Fibroblast of skin of left biceps (primary cell): ENCODE measurements at places on chromosomes 5 and 9.

DNA sequence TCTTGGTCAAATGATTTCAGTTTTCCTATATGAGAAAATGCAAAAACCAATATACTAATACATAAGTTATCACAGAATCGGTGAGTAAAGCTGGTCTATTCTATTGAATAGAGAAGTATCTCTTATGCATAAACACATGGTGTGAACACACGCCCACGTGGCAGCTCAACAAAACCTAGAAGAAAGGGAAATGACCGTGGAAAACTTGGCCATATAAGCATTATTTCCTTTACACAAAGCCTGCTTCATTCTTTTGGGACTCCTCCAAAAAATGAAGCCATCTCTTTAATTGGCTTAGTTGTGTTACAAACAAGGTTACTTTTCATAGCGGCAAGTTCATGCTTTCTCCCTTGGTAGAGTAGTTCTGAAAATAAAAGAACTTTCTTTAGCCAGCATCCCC, 183.2 kb downstream of the TMEM161B start:
- no peak for DNase-seq

- no peak for DNase-seq
These were observed 129.8 kb downstream of the TMEM174 start for GRCh38 chr5:73302797-73303147.

DNA sequence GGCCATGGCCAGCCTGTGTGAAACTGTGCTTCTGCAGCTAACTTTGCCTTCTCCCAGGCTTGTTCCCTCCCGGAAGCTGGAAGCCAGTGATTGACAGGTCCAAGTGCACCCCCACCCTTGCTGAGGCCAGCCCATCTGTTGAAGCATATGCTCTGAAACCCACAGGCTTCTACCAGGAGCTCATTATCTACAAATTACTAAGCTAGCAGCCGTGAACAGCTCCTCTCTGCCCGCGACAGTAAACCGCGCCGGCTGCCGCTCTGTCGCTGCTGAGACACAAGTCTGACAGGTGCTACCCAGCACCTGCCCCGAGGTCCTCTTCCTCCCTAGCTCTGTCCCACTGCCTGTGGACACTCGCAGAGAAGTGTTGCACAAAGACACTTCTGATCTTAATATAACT, 490.9 kb downstream of the GADD45G start:
- DNase-seq, result no peak

DNA sequence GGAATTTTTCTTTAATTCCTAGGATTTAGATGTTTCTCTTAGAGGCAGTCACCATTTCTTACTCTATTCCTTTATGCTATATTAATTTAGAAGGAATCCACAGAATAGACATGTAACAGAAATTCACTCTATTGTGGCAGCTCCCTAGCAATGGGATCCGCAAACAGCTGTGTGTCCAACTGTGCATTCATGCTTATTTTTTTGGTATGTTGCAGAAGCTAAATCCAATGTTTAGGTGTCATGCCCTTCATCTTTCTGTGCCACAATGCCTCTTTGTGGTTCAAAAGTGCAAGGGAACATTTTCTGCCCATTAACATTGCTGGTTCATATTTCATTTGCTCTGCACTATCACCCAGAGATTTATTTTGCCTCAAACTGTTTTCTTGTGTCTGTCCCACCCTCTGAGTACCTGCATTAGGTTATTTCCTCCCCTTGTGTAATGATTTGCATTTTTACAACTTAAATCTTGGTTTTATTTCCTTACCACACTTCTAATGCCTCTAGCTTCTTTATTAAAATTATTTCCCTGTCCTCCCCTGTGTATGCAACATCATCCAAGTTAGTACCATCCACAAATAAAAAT, 816.5 kb downstream of the EFNA5 start:
- no peak for DNase-seq

DNA sequence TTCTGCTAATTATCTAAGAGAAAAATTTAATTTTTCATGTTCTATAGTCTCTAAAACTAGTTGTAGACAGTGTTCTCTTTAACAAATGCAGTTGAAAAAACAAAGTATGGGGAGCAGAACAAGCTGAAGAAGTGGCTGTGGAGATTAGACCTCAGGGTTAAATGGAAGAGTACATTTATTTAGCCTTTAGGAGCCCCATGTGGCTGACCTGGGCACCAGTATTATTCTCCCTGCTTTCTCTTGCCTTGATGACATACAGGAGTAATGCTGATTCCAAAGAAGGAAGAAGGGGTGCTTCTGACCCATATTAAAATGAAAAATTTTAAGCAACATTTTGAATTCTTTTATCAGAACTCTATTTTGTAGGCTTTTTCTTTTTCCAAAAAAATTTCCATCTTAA, 312.3 kb upstream of the RIOK2 start:
- no peak for DNase-seq

- no peak for DNase-seq
These were observed 130.3 kb downstream of the ENTREP1 start for GRCh38 chr9:69455311-69455710.

DNA sequence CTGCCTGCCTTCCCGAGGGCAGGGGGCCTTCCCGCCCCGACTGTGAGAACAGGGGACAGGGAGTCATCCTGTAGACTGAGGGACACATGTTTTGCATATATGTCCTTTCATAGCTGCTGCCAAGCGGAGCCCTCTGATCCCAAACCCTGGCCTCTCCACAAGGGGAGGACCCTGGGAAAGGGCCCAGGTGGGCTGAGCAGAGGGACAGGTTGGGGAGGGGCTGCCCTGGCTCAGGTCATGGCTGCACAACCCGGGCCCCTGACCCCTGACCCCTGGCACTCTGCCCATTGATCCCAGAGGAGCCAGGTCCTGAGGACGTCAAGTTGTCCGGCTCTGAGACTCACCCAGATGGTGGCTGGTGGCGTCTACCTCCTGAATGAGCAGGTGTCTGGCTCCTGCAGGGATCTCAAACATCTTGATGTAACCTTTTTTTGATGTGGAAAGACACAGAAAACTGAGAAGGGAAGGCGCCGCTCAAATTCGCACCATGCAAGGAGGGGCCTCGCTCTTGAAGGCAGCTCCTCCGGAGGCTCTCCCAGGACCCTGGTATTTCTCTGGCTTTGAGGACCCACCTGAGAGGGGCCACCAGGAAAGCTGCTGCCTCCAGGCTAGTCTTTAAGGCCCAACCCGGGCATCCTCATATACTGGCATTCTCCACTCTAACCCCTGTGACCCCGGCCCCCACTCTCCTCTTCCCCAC, 71.9 kb downstream of the ZNF354C start:
- DNase-seq, result no peak

DNA sequence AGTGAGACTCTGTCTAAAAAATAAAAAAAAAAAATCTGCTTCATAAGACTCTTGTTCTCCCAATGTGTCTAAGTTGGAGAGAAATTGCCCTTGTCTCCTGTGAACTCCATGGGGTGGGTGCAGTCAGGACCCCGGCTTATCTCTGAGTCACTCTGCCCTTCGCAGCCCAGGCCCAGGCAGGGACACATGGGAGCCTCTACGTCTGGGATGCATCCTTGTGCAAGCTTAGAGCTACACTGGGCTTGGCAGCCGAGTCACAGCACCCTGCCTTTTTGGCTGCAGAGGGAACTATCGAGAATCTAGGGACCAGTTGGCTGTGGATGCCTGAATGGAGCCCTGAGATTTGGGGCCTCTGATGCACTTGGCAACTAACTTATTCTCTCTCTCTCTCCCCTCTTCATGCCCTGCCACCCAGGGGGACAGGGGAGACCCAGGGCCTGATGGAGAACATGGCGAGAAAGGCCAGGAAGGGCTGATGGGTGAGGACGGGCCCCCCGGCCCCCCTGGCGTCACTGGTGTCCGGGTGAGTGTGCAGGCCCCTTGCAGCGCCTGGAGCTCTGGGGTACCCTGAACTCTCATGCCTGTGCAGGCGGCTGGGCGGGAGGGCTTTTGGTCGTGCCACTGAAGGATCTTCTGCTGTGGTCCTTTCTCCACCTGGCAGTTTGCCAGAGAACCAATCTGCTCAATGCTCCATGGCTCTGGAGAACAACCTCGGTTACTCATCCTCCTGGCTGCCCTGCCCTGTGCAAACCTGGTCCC, 47.5 kb upstream of the ORM1 start:
- no peak for DNase-seq

DNA sequence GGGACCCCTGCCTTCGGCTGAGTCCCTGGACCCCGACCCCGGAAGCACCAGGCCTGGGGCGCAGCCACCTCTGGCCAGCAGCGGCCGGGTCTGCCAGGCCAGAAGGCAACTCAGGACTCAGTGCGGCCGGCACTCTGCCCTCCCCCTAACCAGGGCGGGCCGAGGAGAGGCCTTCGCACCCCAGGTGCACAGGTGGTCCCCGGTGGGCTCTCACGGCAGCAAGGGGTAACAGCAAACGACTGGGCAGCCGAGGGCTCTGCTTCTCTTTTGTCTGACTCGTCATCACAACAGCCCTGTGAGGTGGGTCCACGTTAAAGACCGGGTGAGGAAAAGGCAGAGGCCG, 20.7 kb upstream of the NOTCH1 start:
- DNase-seq, result no peak

GRCh38 chr9:76603448-76603895, 144.5 kb downstream of the GCNT1 start:
- no peak for DNase-seq

DNA sequence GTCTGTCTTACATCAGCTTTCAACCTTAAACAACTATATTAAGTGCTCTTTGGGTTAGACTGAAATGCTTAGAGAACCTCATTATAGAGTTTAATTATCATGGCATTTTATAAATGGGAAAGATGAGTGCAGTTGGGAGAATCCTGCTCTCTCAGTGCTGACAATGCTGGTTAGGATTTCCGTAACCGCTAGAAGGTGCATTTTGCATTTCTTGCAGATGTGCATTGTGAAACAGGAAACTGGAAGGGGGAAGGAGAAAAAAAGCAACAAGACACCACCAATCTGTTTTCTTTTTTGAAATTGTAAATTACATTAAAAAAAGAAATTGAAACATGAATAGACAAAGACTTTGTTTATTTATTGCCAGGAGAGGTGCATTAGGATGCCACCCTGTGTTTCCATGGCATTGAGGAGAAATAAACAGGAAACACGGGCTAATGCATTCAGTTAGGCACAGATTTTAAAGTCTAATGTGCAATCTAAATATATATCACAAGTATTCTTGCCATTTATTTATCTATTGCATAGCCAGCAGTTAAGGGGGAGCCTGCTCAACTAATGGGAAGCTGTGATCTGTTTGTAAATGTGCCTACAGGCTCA, 478.9 kb downstream of the PSAT1 start:
- no peak for DNase-seq

DNA sequence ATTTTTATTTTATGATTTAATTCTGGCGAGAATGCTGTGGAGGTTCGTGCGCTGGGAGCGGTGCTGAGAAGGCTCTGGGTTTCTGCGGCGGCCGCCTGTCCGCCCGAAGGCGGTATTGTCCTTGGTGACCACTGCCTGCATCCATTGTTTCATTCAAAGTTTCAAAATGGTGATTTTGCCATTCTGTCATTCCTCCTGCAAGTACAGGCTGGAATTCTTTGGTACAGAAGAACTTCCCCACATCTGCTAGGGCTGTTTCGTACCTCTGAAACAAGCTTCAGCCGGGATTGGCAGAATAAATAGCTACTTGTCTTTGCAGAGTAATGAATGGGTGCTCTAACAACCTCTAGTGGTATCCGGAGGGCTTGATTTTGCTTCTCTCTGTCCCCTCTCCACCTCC, 112.6 kb upstream of the CACNA1B start:
- no peak for DNase-seq

GRCh38 chr9:136088939-136089696, 6.0 kb downstream of the NACC2 start:
- DNase-seq, result no peak

DNA sequence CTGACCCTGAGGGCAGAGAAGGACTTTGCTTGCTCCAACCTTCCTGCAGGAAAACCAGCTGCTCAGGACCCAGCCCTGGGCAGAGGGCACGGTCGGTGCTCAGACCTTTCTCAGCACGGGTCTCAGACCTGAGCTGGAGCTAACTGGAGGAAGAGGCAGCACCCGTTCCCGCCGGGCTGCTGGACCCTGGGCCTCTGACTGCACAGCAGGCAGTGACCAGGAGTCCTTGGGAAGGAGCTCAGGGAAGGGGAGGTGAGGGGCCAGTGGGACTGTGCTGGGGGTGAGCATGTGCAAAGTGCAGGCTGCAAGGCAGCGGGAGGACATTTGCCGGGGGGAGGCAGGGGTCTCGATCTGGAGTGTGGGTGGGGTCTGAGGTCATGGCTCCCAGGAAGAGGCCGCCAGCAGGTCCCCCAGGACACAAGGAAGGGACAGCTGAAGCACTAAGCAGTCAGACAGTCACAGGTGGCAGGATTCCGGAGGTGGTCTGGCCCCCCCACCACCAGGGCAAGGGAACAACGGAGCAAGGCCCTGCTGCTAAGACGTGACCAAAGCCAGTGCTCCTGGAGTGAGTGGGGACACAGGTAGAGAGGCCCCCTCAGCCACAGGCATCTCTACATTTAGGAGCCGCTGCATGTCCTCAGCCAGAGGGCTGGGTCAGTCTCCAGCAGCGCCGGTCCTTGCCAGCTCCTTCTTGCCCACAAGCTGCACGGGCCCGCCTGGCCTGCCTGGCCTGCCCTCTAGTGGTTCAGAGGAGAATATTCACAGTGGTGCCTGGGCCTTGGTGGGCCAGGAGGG, 4.8 kb upstream of the DPM2 start:
- DNase-seq, result no peak

- no peak for DNase-seq
These were observed 15.1 kb downstream of the GPSM1 start for GRCh38 chr9:136342181-136343120.

DNA sequence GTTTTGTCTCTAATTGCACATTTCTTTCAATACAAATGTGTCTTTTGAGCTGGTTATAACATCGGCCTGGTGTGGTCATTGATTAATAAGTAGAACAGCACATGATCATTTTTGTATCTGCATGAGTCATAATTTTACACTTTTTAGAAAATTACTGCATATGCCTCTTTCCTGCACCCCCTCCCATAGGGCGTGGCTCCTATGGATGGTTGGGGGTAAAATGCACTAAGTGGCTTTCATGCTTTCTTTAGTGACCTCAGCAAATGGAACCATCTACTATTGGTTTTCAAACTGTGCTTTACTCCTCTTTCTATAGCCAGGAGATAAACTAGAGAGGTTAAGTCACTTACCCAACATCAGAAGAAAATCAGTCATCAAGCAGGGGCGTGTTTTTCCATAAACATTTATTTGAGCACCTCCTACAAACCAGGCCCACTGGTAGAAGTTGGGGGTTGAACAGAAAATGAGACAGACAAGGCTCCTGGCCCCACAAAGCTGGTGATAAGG, 3.8 kb downstream of the ANXA6 start:
- DNase-seq, result no peak

DNA sequence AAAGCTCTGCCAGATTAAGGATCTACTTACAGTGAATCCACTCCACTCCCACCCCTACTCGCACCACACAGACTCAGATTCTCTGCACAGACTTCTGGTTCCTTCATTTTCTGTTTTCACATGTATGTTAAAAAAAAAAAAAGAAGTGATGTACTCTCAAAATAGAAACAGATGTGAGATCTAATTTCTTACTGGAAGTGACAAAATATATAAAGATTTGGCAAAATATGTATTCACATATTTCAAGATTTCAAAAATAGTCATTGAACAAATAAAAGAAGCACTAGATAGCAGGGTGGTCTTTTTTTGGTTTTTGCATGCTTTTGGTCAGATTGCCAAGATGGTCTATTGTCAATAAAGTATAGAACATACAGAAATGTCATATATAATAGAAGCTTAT, 379.2 kb downstream of the TMEM167A start:
- DNase-seq, result no peak

- DNase-seq, result no peak
These were observed 665 bp upstream of the LVRN start for GRCh38 chr5:115961381-115962238.

- no peak for DNase-seq
These were observed 238.4 kb downstream of the NR2F1-AS1 start for GRCh38 chr5:93342563-93343061.
